ENCODE measurements at places on chromosomes 7 and 10.

DNA sequence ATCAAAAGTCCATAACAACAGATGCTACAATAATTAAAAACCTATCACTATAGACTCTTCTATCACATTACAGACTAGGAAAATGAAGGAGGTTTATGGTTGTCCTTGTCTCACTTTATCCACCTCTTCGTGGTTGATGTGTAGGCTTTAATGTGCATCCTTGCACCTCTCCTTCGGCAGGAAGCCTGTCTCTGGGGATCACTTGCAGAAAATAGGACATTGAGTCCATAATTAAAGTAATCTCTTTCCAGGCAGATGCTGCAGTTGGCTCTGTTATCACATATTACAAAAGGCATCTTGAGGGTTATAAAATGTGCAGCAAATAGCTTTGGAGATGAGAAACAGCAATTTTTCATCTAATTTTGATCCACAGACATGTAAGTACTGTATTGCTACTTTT, 168.4 kb downstream of the RELN start:
- DNase-seq = no peak

DNA sequence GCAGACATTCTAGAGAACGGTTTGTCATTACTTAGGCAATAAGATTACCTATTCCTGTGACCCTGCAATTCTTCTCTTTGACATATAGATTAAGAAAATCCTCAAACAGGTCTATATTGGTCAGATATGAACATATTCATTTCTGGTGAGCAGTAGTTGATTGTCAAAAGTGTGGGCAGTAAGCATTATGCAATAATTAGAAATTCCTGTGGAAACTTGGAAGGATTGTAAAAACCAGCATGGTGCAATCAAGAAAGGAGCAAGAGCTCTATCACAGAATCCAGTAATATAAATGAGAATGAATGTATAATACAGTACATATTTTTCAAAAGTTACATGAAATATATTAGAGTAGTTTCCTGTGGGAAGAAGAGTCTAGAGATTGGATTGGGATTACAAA, 406.5 kb downstream of the SUGCT start:
- DNase-seq = no peak

GRCh38 chr7:17651863-17652385, 288.4 kb downstream of the SNX13 start:
- DNase-seq = no peak

GRCh38 chr10:122373721-122374120, 787 bp upstream of the PLEKHA1 start:
- DNase-seq = peak; percentile 39

GRCh38 chr7:334618-335357, 44.8 kb downstream of the FOXL3 start:
- DNase-seq = no peak

- no peak for DNase-seq
These were observed 7.8 kb downstream of the ZNF680 start for GRCh38 chr7:64555046-64555445.

- no peak for DNase-seq
These were observed 44.2 kb downstream of the MINDY4 start for GRCh38 chr7:30815388-30815854.

DNA sequence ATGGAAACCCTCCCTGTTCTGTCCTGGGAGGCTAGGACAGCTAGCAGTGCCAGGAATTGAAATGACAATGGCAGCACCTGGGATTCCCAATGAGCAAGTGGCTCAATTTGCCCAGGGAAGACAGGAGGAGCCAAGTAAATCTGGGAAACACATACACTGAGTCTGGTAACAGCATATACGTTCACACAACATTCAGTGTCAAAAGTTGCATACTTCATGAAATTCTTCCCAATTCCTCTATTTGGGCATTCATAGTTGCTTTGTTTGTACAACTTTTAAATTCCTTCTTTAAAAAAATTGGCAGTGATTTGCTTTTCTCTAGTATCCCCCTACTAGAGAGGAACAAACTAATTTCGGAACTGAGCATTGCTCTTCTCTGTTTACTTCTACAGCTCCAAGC, 2.9 kb upstream of the FRMD4A start:
- no peak for DNase-seq

GRCh38 chr10:59968705-59969104, 62.3 kb upstream of the CCDC6 start:
- peak; percentile 45 for DNase-seq

- no peak for DNase-seq
These were observed 37.3 kb upstream of the TRUB1 start for GRCh38 chr10:114900658-114901057.

- no peak for DNase-seq
These were observed 557.8 kb downstream of the AUTS2 start for GRCh38 chr7:70156057-70156456.

DNA sequence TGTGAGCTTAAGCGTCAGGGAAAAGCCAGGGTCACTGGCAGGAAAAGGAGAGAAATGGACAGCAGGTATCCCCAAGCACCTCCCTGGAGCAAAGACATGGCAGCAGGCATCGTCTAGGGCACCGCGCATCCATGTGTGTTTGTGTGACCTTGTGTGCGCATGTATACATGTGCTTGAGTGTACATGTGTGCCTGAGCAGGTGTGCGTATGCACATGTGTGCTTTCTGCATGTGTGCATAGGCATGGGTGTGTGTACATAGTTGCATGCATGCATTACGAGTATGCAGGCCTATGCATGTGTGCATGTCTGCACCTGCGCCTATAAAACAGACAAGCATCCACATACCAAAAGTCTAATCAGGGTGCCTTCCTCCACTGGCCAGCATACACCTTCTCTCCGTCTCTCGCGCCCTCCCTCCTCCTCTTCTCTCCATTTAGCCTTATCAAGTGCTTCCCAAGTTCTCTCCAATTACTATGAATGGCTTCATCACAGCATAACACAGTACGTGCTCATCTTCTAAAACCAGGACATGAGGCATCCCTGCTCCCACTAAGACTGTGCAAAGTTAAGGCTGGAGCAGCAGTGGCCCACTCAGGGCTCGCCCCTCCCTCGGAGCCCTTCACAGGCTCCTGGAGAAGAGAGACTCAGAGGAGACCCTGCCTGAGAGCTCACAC, 30.6 kb downstream of the RASGEF1A start:
- no peak for DNase-seq

GRCh38 chr10:109866995-109867635, 56.2 kb downstream of the XPNPEP1 start:
- no peak for DNase-seq

DNA sequence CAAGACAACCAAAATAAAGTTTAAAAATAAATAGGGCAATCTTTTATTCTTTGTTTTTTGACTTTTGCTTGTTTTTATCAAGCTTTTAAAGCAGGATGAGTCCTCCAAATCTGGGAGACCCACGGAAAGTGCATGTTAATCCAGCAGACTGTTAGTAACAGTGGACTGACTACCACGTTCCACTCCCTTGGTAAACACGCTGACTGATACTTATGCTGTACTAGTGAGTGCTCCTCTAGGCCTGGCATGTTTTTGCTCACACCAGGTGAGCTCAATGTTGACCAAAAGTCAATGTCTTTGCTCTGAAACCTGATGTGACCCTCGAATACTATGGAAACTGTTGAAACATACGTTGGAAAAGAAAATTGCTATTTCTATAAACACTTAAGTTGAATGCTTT, 88.4 kb downstream of the KIAA1549 start:
- DNase-seq = no peak

DNA sequence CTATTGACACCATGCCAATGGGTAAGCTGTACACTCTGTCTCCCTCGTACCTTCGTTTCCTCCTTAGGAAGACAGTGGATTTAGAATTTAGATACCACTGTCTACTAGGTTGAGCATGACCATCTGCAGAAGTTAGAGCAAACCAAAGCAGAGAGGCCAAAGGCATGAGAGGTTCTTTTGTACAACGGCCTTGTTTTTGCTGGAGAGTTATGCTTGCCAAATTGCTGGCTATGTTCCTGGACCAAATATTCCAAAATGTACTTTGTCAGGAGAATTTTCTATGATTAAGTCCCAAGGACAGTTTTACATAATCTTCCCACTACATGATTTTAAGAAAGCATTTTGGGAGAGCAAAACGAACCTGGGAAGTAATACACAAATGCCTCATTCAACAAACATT, 47.9 kb upstream of the PLCE1 start:
- DNase-seq = no peak

DNA sequence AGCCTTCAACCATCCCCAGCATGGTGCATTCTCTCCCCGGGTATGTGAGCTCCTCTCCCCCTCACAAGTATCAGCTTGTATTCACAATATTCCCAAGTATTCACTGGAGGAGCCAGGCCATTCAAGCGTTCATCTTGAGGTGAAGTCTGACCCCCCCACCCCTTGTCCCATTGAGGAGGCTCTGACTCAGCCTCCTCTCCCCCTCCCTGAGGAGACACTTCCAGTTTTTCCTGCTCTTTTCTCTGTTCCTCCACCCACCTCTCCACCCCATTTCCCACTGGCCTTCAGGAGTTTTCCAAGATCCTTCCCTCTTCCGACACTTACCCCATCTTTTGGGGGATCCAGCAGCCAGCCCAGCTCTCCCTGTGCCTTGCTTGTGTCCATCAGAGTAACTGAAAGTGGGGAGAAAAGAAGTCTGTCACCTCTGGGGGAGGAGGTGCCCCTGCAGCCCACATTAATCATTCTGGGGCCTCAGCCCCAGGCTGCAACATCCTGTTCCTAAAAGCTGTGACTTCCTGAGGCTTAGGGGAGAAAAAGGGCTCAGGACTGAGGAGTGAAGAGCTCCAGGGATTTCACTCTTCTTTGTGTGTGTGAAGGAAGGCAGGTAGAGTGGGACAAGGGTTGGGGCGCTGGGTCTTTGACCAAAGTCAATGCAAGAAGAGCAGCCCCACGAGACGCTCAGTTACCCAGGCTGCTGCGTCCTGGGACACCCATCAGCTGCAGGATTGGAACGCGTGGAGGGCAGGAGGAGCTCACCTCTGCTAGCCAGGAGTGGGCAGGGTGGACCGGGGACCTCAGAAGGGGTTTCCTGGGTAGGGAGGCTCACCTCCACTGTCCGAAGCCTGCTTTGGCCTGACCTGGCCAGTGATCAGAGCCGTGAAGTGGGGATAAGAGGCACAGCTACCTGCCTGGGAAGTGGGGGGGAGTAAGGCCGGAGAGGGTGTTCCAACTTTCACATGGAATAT, 1.1 kb downstream of the EPHA1 start:
- DNase-seq = no peak

- no peak for DNase-seq
These were observed 188.5 kb downstream of the TMEM178B start for GRCh38 chr7:141262101-141263090.

- no peak for DNase-seq
These were observed 22.7 kb upstream of the ZWINT start for GRCh38 chr10:56383806-56384205.

DNA sequence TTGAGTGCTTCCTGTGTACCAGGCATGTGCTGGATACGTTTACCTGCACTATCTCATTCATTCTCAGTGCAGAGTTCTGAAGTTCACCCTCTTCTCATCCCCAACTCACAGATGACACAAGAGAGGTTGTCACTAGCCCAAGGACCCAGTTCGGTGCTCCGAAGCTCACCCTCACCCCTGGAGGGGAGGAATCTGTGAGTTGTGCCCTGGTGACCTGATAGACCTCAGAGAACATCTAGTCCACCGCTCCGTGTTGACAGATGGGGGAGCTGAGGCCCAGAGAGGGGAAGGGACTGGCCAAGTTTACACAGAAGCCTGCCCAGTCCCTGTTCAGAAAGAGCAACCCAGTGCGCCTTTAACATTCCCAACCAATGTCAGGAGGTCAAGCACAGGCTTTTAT, 44.8 kb upstream of the EMX2 start:
- DNase-seq = no peak

- no peak for DNase-seq
These were observed 41.7 kb downstream of the ZWINT start for GRCh38 chr10:56319386-56319785.

GRCh38 chr10:106830006-106830405, 334.5 kb downstream of the SORCS1 start:
- DNase-seq = no peak

DNA sequence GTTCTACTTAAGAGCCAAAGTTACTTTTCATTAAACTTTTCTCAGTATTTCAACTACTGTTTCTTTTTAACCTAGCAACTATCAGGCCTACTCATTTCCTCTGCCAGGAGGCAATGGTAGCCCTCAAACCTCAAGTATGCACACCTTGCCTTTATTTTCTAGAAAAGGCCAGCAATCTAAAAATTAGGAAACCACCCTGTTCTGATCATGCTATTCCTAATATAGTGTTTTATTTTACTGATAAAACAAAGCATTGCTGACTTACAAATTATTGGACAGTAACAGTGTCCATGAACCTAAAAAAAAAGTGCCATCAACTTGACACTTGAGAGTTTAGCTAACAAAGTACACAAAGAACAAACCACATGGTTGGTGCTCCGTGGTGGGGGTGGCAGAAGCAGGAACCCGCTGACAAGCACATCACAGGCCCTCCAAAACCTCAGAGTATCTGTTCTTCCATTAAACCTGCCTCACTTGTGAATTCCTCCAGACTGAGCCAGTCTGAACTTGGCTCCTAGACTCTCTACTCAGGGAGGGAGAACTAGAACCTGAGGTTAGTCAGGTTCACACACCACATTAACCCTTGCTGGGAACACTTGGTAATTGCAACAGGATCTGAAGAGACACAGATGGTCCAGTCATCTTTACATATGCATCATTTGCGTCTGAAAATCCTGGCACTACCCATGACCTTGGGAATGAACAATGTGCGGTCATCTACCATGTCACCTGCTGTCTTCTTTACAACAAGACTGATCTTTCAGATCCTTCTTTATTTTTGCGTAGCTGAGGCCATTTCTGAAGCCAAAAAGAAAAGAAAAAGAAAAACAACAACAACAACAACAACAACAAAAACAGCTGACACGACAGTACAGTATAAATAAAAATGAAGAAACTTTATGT, 31.9 kb downstream of the PIP4K2A start:
- DNase-seq = no peak

GRCh38 chr7:72492461-72493065, 80.4 kb upstream of the CALN1 start:
- no peak for DNase-seq

- DNase-seq = peak; percentile 27
These were observed 81.8 kb downstream of the TNS3 start for GRCh38 chr7:47500103-47500563.

- DNase-seq = no peak
These were observed 276.5 kb downstream of the PTPRN2 start for GRCh38 chr7:158310924-158311666.

DNA sequence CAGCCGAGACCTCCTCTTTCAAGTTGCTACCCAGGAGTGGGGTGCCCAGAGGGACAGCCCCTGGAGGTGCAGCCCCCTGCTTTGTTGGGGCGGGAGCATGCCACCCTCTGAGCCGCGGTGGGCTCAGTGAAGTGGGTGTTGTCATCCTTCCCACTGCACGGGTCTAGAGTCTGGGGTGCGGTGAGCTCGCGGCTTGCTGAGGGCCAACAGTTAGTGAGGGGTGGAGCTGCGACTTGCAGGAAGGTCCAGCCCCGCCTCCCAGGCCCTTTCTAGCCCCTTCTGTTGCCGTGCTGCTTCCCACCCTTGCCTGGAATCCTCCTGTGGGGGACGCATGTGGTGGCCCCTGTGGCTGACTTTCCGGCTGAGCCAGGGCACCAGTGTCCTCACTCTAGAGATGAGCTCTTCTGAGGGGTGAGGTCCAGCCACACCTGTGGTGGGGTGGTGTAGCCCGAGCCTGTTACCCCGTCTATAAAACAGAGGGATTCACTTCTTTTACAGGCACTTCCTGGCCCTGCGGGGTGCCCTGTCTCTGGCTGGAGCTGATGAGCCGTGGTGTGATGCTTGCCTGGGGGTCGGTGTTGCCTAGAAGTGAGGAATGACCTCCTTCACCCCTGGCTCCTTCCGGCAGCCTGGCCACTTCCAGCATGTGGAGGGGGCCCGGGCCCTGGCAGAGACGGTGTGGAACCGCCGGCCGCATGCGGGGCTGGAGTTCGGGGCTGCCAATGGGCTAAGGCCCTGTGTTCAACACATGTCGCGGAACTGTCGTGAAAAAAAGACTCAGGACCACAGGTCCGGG, 127.9 kb downstream of the FAM53B start:
- DNase-seq = no peak

Measured in prostate gland (tissue), 2 donors.